Activated effector memory CD4-positive, alpha-beta T cell treated with anti-CD3 and anti-CD28 coated beads, Interleukin-2, amount 50 U/mL, for 16 hours (primary cell): ENCODE measurements at places on chromosomes 6 and 20.
A peak's percentile ranks its signal among the peaks of the same experiment; 100 is the strongest.

DNA sequence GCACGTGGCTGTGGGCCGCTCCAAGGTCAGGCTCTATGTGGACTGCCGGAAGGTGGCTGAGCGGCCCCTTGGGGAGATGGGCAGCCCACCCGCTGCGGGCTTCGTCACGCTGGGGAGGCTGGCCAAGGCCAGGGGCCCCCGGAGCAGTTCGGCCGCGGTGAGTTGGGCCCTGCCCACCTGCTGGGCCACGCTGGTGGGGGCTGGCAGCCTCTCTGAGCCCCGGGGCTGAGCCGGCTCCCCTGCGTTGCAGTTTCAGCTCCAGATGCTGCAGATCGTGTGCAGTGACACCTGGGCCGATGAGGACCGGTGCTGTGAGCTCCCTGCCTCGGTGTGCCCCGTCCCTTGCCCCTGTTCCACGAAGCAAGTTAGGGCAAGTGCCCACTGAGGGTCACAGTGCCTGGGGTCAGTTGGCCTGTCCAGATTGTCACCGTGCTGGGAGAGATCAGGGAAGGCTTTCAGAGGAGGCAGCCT, 27.1 kb downstream of the COL20A1 start:
- peak; percentile 49 for DNase-seq

GRCh38 chr20:39851459-39851858, 837.6 kb downstream of the MAFB start:
- DNase-seq, result no peak

- DNase-seq, result no peak
Measured at GRCh38 chr6:165200178-165200577, 109.2 kb downstream of the C6orf118 start.

- no peak for DNase-seq
Measured at GRCh38 chr20:25032065-25032477, 25.9 kb downstream of the ACSS1 start.

DNA sequence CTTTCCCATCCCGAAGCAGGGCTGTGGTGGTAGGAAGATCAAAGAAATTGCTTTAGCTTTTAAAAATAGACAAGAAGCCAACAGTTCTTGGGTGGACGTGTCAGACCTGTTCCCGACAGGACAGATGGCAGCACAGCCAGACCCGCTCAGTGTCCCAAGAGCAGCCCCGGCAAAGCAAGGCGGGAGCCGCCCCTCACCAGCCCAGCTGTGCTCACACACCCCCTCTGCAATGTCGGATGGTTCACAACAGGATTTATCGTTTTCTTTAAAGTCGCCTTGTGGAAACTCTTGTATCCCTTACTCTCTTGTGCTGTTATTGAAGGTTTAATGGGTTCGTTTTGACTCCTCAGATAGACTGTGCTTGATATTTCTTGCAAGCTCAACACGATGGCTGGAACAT, 302.4 kb downstream of the THBS2 start:
- no peak for DNase-seq

- no peak for DNase-seq
Measured at GRCh38 chr20:20953738-20954618, 152.2 kb downstream of the LINC00237 start.

DNA sequence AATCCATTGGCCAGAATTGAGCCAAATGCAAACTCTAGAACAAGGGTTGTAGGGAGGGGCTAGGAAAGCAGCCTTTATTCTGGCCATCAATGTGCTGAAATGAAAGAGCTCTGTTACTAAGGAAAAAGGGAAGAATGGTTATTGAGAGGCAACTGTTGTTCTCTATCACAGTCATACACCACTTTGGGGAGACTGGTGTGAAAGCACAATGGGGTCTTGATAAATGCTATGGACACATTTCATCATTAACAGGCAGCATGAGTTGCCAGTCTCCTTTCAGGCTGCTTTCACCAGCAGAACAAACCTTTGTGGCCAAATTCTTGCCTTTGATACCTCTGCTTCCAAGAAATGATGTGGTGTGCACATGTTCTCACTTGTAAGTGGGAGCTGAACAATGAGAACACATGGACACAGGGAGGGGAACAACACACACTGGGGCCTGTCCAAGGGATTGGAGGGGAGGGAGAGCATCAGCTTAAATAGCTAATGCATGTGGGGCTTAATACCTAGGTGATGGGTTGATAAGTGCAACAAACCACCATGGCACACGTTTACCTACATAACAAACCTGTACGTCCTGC, 86.2 kb downstream of the CDS2 start:
- no peak for DNase-seq

DNA sequence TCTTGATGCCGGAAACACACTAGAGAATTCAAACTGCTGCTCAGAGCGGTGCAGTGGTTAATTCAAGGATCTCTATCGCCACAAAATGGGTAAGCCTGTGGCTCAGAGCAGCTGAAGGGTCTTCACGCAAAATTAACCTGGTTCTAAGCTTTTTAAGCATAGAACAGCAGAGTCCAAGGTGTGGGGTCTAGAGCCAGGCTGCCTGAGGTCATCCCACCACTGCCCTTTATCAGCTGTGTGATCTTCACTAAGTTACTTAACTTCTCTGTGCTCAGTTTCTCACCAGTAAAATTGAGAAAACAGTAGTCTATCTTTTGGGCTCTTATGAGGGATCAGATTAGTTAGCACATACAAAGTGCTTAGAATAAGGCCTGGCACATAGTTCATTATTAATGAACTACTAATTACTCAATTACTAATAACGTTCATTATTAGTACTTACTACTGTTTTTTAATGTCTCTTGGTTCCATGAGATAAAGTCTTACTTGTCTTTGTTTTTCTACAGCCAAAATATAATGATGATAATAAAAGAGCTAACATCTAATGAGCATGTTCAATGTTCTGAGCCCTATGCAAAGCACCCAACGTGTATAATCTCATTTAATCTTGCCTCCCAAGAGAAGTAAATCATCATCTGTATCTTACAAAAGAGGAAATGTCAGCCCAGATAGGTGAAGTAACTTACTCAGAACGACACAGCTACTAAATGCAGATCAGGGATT, 92.9 kb downstream of the NFATC2 start:
- DNase-seq, result no peak

DNA sequence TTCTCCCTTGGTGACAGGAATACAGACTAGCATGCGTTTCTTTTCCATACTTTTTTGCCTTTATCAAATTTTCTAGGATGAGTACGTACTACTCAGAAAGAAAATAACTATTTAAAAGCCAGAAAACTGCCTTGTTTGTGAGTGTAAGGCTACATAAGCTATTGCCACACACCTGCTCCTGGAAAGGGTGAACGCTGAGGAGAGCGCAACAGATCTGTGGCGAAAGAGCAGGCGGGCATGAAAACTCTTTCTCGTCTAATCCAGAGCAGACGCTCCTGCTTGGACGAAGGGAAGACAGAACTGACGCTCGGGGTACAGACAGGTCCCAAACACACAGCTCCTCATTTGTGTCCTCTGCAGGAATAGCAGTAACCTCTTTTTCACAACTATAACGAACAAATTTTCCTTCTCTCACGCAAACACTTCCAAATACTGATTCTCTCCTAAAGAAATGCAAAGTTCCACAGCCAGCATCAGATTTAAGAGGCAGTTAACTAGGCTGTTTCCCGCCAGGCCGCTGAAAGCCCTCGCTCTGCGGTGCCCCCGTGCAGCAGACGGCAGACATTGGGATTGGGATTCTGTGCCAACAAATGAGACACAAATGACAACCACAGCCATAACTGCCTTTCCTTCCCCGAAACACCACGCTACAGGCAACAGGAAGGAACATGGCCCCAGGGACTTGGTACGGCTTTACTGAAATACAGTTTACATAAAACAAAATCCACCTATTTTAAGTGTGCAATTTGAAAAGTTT, 20.0 kb downstream of the TAF4 start:
- no peak for DNase-seq

DNA sequence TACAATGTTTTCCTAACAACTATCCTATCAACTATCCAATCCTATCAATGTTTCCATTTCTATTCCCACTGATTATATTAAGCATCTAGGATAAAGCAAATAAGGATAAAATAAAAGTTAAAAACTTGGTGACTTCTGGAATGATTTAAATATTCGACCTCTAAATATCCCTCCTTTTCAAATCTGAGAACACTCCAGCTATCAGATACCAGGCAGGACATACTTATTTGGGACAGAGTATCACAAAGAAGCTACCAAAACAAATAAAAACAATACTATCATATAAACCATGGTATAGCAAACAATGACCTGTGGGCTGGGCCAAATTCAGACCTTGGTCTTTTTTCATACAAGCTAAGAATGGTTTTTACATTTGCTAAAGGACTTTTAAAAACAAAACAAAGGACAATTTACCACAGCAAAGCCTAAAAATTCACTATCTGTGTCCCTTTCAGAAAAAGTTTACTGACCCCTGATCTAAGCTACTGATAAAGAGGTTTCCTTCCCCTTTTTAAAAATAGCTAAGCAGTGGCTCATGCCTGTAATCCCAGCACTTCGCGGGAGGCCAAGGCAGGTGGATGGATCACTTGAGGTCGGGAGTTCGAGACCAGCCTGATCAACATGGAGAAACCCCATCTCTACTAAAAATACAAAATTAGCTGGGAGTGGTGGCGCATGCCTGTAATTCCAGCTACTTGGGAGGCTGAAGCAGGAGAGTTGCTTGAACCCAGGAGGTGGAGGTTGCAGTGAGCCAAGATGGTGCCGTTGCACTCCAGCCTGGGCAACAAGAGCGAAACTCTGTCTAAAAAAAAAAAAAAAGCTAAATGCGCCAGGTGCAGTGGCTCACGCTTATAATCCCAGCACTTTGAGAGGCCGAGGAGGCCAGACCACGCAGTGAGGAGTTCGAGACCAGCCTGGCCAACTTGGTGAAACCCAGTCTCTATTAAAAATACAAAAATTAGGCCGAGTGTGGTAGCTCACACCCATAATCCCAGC, 6.0 kb downstream of the NUP153 start:
- no peak for DNase-seq

GRCh38 chr6:156767603-156768467, 9.3 kb upstream of the ARID1B start:
- DNase-seq, result no peak

GRCh38 chr6:33744001-33744848, 2.5 kb downstream of the IP6K3 start:
- peak; percentile 90 for DNase-seq

DNA sequence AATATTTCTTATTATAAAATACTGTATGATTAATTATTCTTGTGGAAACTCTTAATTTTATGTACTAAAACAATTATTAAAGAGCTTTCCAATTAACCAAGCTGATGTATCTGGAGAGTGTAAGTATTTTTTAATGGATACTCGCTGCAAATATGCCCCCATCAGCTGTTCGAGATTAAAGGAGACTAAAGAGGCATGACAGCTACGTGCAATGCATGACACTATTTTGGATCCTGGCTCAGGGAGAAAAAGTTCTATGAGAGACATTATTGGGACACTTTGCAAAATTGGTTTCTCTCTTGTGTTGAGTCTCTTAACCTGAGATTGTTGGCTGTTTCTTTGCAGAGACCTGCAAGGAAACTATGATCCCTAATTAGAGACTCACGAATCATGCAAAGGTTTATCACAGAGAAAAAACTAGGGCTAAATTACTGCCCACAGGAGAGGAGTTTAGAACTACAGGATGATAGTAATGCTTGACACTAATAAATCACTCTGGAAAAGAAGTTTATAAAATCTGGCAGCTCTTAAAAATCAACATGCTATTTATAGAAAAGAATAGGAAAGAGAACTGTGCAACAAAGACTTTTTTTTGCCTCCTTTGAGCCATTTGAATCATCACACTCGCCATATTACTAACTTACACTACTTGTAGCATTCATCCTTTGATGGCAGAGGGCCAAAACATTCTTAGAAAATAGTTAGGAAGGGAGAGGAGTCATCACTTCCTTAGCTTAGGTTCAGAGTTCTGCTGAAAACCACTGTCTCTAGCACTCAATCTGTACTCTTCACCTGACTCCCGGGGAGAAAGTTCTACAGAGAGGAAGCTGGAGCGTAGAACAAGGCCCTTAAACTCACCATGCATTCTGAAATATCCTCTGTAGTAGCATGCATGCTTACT, 25.3 kb downstream of the NRN1 start:
- no peak for DNase-seq

GRCh38 chr6:160667639-160668481, 3.8 kb upstream of the LPA start:
- peak; percentile 68 for DNase-seq

GRCh38 chr6:24396824-24397223, 5.9 kb upstream of the MRS2 start:
- no peak for DNase-seq

DNA sequence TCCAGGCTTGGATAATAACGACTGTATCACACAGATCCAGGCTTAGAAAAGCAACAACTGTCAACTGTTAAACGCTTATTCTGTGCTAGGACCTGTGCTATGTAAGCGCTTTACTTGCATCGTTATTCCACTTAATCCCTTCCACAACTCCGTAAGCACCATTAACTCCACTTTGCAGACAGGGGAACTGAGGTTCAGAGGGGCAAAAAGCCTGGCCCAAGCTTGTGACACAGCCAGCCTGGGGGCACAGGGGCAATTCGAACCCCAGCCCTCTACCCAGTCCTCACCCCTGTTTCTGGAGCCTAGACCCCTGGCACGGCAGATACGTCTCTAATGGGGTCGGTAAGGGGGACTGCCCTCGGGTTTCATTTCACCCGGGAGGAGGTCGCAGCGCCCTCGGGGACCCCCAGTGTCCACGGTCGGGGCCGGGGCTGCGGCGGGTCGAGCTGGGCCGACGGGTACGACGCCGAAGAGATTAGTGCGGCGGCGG, 411 bp downstream of the DSN1 start:
- DNase-seq, result peak; percentile 60

DNA sequence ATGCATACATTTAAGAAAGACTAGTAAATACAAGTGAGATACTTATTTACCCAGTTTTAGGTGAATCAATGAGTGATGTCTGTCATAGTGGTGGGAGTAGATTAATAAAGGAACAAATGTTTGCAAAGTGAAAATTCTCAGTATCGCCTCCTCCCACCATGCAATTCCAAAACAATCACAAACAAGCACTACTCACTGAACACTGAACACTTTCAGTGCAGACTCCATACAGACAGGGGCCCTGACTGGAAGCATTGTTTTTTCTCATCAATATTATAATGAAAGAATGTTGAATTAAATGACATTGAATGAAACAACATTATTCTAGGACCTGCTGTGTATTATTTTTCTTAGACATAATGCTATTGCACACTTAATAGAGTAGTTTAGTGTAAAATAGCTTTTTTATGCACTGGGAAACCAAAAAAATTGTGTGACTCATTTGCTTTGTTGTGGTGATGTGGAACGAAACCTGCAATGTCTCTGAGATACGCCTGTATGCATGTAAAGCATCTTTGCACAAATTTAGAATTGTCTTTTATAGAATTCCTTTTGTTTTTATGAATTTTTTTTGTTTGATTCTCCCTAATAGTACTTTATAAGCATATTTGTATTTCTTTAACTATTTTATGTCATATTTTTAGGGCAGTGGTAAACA, 317.5 kb downstream of the UTRN start:
- no peak for DNase-seq

DNA sequence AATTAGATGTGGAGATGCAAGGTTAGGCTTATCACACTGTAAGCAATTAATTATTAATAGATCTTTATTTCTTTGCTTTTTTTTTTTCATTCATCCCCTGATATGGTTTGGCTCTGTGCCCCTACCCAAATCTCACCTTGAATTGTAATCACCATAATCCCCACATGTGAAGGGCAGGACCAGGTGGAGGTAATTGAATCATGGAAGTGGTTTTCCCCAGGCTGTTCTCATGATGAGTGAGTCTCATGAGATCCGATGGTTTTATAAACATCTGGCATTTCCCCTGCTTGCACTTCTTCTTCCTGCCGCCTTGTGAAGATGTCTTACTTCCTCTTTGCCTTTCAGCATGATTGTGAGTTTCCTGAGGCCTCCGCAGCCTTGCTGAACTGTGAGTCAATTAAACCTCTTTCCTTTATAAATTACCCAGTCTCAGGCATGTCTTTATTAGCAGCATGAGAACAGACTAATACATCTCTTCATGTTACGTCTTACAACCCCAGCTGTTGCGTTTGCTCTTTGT, 333.8 kb downstream of the CDH26 start:
- DNase-seq, result no peak
